CD4-positive, alpha-beta T cell treated with Interleukin-17A for 4 hours (primary cell): ENCODE measurements at places on chromosomes 12 and 14.

DNA sequence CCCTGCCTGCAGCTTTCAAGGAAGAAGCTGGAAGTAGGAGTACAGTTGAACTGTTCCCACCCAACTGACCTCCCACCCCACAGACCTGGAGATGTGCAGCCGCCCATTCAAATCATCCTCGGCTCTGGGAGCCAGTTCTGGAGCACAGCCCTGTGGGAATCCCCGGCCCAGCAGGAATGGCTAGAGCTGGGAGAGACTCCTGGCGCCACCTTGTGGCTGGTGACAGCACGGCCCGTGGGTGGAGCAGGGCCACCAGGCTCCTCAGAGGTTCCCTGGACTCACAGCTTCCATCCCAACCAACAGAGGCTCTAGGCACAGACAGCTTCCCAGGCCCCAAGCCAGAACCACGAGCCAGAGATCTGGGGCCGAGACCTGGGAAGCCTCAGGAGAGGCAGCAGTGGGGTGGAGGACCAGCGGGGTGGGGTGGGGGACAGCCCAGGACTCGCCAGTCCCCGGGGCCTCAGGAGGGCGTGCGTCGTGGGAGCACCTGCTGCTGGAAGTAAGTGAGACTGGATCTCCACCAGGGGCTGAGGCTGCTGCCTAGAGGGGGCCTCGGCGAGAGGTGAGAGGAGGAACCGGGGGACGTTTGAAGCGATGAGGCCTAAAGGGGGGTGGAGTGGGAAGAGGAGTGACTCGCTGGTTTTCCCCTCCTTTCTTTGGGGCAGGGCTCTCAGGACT lies 43.4 kb downstream of the RNF34 start:
- peak; percentile 77 for DNase-seq

- no peak for DNase-seq
These were observed 102.4 kb downstream of the TMTC1 start for GRCh38 chr12:29681370-29681769.

GRCh38 chr14:95862243-95862642 lies 14.4 kb upstream of the TUNAR start:
- DNase-seq: no peak

DNA sequence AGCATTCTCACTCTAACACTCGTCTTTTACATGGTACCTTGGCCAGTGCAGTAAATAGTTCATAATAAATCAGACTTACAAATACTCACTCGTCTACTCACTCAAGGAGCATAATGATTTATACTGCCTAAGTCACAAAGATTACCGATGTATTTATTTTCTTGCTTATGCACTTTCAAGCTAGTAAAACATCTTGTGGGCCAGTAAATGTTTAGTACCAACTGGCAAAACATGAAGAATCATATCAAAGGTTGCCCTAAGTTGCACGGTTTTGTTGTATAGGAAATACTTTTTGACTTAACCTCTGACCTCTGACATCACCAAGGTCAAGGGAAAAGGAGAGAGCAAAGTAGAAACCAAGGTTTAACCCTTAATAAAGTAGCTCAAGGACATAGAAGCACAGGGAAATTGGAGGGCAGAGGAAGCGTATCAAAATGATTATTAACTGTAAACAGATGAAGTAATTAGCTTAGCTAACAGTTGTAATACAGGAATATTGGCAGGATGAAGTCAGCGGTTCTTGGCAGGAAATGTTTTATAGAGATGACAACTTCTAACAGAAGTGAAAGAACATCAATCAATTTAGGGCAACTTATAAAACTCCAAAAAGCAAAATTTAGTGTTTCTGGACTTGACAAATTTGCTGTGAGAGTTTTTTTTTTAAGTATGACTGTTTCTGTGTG lies 131.9 kb downstream of the HMGA2 start:
- DNase-seq: no peak

DNA sequence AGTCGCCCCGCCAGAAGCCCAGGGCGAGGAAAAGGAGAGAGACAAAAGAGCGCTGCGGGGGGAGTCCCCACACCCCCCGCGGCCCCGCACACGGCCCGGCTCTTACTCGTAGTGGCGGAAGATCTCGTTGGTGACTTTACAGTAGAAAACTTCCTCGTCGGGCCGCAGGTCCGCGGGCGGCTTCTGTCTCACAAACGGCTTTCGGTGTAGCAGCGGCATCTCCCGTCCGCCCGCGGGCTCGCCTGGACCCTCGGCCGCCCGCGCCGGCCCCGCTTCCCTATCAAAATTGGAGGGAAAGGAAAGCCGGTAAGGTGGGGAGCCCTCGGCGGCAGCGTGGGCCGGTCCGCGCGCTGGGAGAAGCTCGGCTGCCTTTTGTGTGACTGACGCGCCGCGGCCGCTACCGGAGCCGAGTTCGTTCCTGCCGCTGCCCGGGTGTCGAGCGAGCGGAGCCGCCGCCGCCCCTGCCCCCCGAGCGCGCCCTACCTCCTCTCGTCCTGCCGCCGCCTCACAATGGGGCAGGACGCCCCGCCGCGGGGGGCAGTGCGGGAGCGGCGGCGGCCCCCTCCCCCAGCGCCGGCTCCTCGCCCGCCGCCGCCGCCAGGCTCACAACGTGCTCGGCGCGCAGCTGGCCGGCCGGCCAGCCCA lies 652 bp downstream of the BAZ1A start:
- DNase-seq: peak; percentile 57

GRCh38 chr14:31660191-31660590 lies 99.0 kb downstream of the NUBPL start:
- DNase-seq: no peak

- DNase-seq: no peak
These were observed 107.8 kb upstream of the GRIP1 start for GRCh38 chr12:66786531-66787308.

- no peak for DNase-seq
These were observed 1.7 kb downstream of the SOS2 start for GRCh38 chr14:50229681-50230080.

DNA sequence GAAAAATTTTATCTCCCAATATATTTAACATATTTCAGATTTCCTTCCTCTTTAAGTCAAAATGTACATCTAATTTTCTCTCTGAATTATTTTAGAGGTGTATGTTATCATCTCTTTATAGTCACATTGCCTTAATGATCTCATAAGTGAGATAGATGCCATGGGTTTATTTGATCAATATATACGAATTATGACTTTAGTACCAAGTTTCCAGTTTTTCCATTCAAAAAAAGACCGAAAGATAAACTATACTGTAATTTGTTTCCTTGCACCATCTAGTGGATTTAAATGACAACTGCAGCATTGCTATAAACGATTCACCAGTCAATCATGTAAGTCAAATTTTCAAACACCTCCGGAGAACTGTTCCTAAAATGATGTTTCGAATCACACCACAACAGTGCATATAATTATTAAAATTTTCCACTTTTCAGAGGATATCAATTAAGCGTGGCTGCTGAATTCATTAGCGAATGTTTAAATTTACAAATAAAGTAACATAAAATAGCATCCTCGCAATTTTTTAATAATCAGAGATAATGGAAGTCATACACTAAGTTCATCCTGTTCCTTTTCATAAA lies 419 bp upstream of the ATXN7L3B start:
- no peak for DNase-seq

GRCh38 chr14:24398293-24398652 lies 530 bp upstream of the NYNRIN start:
- no peak for DNase-seq

DNA sequence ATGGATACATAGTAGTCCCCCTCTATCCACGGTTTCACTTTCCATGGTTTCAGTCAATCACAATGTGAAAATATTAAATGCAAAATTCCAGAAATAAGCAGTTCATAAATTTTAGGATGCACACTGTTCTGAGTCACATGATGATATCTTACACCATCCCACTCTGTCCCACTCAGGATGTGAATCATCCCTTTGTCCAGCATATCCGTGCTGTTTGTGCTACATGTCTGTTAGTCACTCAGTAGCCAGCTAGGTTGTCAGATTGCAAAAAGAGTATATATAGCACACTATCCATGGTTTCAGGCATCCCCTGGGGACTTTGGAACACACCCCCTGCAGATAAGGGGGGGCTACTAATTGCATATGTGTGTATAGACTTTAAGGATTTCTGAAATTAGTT lies 8.1 kb upstream of the NAA30 start:
- DNase-seq: no peak

- peak; percentile 9 for DNase-seq
These were observed 2.8 kb upstream of the EML1 start for GRCh38 chr14:99790201-99790977.

GRCh38 chr14:21498540-21499526 lies 12.3 kb downstream of the METTL3 start:
- peak; percentile 52 for DNase-seq

- no peak for DNase-seq
These were observed 10.9 kb upstream of the METAP2 start for GRCh38 chr12:95463050-95463449.

- DNase-seq: no peak
These were observed 28.5 kb upstream of the C14orf180 start for GRCh38 chr14:104550861-104551728.

- DNase-seq: no peak
These were observed 30.4 kb upstream of the PPP2R5E start for GRCh38 chr14:63573581-63573980.

GRCh38 chr14:49982082-49982481 lies 89.2 kb downstream of the ARF6 start:
- DNase-seq: no peak

DNA sequence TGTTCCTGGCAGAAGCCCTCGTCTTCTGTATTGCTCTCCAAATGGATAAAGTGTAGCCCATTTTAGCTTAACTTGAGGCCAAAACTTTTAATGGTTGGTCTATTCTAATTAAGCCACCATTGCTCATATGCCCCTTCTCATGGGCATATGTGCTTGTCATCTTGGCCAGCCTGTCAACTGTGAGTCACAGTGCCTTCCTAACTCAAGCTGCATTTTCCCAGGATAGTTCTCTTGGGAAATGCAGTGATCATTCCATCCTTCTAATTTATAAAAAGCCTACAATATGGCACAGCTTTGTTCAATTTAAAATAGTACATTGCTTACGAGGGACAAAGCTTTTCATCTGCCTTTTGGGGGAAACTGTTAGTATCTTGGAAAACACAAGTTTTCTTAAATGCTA lies 6.6 kb downstream of the PTHLH start:
- DNase-seq: no peak

GRCh38 chr14:53064475-53064874 lies 88.6 kb downstream of the DDHD1 start:
- no peak for DNase-seq

GRCh38 chr14:89180546-89180945 lies 236.5 kb downstream of the FOXN3 start:
- no peak for DNase-seq

GRCh38 chr14:89217891-89218290 lies 199.1 kb downstream of the FOXN3 start:
- no peak for DNase-seq

GRCh38 chr12:118238888-118239287 lies 103.0 kb downstream of the PEBP1 start:
- no peak for DNase-seq

DNA sequence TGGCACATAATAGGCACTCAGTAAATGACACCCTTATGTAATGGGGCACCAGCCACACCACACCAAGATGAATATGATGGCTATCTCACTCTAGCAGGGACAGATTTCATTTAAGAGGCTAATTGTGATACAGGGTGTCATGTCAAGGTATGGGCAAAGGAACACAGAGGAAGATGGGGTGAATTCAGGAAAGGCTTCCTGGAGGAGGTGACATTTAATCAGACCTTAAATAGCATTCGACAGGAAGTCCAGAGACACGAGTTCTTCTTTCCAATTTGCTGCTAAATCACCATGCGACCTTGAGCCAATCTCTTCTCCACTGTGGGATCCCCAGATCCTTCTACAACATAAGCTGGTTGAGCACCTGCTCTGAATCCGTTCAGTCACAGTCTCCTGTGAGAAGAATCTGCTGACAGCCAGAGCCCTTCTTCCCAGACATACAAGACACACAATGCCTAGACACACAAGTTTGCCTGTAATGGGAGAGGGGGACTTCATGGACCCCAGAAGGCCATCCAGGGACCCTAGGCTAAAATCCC lies 1.5 kb upstream of the DTX1 start:
- no peak for DNase-seq

DNA sequence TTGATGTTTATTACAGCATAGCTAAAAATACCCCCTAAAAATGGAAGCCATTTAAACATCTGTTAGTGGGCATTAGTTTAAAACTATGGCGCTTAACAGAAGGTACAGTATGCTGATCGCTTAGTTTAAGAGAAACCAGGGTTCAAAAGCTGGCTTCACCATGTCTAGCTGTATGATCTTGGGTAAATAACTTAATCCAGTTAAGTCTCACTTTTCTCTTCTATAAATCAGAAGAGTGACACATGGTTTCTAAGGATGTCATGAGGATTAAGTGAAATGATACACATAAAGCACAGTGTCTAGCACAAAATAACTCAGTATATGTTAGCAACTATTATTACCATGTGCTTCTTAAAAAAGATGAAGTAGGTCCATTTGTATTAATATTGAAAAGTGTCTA lies 38.7 kb downstream of the STK38L start:
- DNase-seq: no peak

DNA sequence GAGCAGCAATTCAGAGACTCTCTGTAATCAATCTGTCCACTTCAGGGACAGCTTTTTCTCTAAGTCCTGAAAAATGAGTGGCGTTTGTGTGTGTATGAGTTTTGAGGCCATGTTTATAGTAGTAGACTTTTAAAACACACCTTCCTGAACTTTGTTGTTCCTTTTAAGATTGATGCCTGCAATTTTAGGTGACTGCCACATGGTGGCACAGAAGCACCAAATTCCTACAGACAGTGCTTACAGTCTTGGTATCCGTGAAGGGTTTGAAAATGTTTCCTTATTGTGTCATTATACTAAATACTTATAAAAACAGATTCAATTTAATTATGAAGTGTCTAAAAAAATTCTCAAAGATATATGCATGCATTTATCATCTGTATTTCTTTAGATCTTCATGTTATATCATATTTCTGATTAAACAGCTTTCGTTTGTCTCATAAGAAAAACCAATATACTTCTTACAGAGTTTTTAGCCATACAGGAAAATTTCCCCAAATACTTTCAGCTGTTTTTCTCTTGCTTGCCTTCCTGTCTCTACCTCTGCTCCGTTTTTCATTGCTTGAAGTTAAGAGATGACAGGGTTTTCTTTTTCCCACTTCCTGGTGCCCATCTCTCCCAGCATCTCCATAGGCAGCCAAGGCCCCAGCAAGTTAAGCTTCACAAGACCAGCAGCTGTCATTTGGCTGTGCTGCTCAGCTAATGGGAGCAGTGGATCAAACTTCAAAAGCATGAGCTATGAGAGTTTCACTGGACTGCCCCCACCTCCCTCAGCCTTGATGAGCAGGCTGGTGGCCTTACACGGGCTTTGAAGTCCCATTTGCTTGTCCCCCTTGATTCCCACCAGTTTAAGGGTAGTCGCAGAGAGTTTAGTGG lies 259.6 kb downstream of the AKAP6 start:
- no peak for DNase-seq
